ENCODE measurements at places on chromosomes 1 and 21.

DNA sequence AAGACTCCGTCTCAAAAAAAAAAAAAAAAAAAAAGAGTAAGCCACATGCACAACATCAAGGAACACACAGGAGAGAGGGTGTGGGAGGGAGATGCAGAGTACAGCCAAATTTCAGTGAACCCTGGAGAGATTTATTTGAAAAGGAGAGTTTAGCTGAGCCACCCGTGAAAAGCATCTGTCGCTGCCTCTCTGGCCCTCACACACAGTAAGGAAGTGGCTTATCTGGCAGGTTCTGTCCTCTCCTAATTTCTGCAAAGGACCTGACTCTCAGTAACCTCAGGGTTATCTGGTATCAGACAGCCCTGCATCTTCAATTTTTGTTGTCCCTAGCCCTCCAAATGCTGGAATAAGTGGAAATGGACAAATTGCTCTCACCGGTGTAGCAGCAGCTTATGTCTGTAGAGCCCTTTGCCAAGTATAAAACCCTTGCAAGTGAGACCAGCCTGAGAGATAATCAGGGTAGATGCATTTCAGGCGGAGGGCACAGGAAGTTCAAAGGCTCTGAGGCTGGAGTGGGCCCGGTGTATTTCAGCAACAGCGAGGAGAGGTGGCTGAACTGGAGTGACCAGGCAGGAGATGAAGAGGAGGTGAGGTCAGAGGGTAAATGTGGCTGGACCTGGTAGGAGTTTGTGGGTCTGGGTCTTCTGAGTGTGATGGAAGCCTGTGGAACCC, 16.7 kb upstream of the IL10RB start:
- DNase-seq: no peak

DNA sequence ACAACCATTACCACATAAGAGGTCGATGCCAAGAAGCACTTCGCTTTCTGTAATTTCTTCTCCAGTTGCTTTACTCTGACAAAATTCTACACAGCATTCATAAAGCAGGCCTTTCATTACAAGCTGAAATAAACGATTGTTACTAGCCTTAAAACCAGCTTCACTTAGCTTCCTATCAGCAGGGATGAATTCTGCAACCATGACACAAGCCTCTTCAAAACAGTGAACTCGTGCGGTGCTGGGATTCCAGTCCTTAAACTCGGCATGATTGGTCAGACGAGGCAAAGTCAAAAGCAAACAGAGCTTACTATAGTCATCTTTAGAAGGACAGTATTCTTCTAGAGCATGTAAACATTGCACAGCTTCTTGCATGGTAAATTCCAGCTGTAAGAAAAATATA, 30.6 kb downstream of the WDR47 start:
- no peak for DNase-seq

GRCh38 chr1:36203554-36204346, 20.5 kb upstream of the THRAP3 start:
- no peak for DNase-seq

DNA sequence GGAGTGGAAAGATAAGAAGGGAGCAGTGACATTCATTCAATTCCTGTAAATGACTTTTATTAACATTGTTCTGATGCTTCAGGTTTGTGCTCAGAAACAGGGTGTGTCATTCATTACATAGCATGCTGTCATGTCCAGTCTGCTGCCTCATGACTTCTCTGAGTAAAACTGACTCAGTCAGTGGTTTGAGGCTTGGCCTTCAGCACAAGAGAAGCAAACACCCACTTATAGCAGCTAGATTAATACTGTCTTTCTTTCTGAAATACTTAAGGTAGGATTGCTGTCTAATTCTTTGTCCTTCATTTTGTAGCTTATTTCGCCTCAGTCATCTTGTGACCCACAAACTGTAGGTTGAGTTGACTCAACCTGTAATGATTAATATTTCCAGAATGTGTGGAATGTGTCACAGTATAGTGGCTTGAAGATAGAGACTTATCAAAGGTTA, 32.9 kb downstream of the RASAL2 start:
- no peak for DNase-seq

GRCh38 chr1:51218570-51218969, 17.5 kb upstream of the RNF11 start:
- no peak for DNase-seq

DNA sequence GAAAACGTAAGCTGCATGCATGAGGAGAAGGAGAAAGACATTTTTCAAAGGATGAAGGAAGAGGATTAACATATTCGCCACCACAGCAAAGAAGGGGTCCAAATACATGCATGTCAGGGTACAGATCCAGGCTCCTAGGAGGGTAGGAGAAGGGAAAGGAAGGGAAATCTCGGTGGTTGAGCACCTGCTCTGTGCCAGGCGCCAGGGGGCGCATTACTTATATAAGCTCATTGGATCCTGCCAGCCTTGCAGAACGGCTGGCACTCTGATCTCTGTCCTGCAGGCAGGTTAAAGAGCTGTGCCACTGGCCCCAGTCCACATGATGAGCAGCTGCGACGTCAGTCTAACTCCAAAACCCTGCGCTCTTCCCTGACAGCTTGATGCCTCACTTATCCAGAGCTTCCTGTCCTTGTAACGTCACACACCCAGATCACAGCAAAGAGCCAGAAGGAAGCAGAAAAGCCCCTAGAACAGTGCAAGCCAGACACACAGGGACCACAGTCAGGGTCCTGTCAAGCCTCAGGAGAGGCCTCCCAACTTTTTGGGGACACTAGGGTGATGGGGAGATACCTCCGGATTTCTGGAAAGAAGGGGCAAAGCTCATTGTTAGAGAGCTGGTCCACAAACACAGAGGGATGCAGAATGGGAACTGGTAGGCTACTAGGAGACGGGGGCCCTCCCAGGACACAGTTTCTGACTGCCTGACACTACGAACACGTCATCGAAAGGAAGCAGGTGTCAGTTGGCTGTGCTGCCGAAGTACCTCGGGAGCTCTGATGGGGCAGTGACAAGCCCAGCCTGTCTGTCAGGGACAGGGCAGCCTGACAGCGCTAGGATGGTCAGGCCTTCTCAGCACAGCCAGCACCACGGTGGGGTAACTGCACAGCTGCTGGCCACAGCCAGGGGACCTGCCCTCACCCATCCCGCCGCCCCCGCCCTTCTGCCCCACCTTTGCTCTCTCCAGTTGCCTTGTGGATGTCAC, 99.1 kb downstream of the BEND5 start:
- DNase-seq: no peak

DNA sequence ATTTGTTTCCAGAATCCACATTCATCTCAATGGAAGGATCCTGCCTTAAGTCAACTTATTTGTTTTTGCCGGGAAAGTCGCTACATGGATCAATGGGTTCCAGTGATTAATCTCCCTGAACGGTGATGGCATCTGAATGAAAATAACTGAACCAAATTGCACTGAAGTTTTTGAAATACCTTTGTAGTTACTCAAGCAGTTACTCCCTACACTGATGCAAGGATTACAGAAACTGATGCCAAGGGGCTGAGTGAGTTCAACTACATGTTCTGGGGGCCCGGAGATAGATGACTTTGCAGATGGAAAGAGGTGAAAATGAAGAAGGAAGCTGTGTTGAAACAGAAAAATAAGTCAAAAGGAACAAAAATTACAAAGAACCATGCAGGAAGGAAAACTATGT, 2.6 kb downstream of the GADD45A start:
- DNase-seq: no peak

DNA sequence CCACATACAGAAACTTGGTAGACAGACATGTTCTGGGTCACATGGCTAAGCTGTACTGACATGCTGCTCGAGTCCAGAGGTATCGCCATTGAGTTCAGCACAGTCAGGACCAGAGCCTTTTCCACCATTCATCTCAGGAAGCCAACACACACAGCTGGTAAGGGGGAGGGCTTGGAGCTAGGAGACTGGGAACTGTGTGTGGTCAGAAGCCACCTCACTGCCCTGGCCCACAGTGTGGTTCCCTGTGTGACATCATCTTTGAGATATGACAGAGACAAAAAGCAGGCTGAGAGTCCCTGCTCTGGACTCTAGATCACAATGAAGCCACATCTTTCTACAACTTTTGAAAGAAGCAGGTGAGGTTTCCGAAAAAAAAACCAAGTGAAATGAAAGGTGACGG, 107.2 kb downstream of the SIM2 start:
- no peak for DNase-seq

DNA sequence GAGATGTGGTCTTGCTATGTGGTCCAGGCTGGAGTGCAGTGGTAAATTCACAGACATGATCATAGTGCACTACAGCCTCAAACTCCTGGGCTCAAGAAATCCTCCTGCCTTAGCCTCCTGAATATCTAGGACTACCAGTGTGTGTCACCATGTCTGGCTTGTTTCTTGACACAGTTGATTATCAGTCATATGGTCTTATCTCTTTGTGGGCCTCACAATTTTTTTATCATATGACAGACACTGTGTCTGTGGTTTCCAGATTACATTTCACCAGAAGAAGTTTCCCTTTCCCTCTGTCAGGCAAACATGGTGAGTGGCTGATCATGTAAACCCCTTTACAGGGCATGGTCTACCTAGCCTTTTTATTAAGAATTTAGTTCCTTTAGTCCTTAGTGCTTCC, 96.1 kb downstream of the HFM1 start:
- DNase-seq: no peak

GRCh38 chr1:34839526-34840305, 19.8 kb downstream of the SMIM12 start:
- DNase-seq: no peak

- no peak for DNase-seq
Measured at GRCh38 chr1:31007462-31007991, 58.0 kb downstream of the PUM1 start.

GRCh38 chr1:85628791-85629531, 48.4 kb downstream of the CCN1 start:
- no peak for DNase-seq

GRCh38 chr1:189269011-189269410, 1208.7 kb downstream of the BRINP3 start:
- no peak for DNase-seq

Measured in stimulated activated CD8-positive, alpha-beta memory T cell treated with anti-CD3 and anti-CD28 coated beads, Interleukin-2, amount 100 ng/mL, for 1 hour (primary cell).